ENCODE measurements at places on chromosomes 4 and X.

- DNase-seq = no peak
Observed at GRCh38 chr4:123984886-123985285, 588.3 kb downstream of the SPRY1 start.

- DNase-seq = no peak
Observed at GRCh38 chr4:79526641-79527565, 118.9 kb upstream of the GK2 start.

DNA sequence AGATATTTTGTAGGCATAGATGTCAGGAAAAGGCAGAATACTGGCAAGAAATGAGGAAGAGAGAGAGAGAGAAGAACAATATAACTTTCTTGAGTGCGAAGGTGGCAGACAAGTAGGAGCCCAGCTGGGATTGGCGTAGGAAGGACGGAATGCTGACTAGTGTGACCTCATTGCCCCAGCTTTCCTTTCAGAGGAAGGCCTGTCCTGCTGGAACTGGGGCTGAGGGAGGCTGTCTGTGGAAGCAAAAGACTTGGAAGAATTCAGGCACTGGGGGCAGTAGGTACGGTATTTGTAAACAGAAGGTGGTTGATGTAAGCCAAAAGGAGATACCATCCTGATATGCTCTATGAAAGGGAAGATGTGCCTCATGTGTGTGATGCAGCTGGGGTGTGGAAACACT lies 818.4 kb downstream of the ADGRL3 start:
- DNase-seq = no peak

- DNase-seq = no peak
Observed at GRCh38 chrX:97844161-97844560, 960.5 kb downstream of the RPA4 start.

DNA sequence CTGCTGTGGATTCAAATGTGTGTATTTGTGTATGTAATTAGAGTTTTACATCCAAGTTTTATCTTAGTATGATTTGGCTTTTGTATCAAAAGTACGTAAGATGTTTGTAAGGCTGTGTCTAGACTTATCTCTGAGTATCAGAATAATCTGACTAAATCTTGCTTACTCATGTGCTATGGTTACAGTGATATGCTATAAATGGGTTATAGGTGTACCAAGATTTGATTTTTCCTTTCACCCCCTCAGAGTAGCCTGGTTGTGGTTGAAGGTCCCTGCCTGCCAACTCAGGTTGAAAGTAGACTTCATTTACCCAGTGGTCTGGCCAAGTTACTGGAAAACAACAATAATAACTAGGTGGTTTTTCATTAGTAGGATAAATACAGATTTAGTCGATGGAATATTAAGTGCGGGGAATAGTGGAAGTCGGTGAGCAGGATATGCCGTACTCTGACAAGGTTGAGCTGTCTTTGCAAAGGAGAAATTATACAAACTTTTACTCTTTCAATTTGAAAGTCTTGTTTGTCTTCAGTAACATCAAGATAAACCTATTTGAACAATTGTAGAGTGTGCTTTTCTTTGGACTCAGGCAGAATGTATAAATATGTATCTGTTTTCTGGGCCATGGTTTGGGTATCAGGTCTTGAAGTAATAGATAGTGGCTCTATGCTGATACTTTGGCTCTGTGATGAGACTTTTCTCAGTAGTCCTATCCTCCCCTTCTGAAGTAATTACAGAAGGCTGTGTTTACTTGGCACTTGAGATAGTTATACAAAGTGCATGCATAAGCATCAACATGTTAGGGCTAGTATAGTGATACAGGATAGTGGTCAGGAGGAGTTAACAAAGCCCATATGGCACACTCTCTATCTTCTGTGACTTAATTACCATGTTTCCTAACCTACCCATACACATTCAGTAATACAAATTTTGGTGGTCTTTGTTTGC lies 23.7 kb downstream of the BMP2K start:
- no peak for DNase-seq

- DNase-seq = no peak
Observed at GRCh38 chr4:78414116-78414515, 137.5 kb upstream of the ANXA3 start.

GRCh38 chrX:133307637-133308498 lies 89.7 kb upstream of the TFDP3 start:
- DNase-seq = no peak

DNA sequence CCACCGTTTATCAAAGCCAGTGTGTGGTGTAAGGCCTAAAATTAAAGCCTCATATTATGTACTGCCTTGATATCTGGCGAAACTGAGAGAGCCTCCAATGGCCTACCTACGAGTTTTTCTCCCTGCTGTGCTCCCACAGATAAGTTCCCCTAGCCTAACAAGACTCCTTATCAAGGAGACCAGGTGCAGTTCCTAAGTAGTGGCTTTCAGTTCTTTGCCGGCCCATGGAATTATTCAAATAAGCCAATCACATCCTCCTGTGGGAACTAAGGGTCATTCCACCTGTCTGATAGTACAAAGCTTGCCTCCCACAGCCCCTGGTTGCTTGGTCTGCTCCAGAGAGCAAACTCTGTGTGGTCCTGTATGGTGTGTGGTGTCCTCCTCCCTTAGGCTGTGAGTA lies 99.8 kb upstream of the TEX13C start:
- DNase-seq = no peak

DNA sequence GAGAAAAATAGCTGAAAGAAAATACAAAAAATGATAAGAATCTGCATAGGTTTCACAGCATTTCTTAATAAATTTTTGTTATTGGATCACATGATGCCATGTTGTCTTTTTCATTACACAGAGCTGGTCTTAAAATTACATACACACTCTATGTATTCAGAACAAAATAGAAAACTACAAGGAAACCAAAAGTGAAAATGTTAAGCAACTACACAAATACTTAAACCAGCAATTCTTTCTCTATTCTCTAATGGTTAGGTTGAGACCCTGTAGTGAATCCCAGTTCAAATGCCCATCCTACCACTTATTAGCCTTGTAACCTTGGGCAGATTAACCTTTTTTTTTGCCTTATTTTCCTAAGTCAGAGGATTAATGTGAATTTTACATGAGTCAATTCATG lies 2311.2 kb downstream of the PCDH7 start:
- no peak for DNase-seq

- DNase-seq = no peak
Observed at GRCh38 chrX:8027827-8028226, 100.6 kb upstream of the PNPLA4 start.

GRCh38 chr4:99264927-99265326 lies 25.9 kb downstream of the ADH1A start:
- no peak for DNase-seq

All from NCI-H2227 treated with DMSO at 0.1 percent for 48 hours (cell line).